Sciatic nerve (tissue), 2 donors: ENCODE measurements at places on chromosomes 11 and 22.

DNA sequence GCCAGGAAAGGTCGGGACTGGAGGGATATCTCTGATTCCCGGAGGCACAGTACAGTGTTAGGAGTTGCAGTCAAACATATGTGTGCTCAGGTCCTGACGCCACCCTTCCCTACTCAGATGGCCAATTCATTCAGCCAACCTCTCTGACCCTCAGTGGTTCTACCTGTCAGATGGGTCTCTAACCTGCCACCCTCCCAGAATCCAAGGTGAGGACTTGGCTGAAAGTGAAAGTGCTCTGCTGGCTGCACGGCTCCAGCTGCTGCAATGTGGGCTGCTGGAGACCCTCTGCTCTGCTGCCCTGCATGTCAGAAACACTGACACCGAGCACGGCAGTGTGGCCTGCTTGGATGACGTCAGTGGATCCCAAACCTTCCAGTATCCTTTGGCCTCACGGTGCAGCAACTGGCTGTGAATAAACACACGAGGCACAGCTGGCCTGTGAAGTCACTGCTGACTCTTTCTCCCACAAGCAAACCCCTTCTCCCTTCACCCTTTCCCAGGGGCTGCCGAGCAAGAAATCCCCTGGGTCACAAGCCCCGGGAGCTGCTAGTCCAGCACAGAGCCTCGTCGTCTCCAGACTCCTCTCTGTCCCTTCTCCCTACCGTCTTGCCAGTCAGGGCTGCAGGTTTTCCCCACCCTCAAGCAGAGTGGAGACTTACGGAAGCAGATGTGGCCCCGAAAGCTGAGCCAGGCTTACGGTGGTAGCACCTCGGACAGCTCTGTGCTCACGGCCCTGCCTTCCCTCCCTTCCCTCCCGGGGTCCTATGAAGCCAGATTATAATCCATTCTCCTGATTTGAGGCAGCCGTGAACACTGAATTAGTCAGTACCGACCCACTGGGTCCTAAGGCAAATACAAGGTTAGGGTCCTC, 24.3 kb downstream of the KIAA0930 start:
- no peak for DNase-seq

- DNase-seq, result no peak
Measured at GRCh38 chr11:7563281-7563680, 49.5 kb downstream of the PPFIBP2 start.

DNA sequence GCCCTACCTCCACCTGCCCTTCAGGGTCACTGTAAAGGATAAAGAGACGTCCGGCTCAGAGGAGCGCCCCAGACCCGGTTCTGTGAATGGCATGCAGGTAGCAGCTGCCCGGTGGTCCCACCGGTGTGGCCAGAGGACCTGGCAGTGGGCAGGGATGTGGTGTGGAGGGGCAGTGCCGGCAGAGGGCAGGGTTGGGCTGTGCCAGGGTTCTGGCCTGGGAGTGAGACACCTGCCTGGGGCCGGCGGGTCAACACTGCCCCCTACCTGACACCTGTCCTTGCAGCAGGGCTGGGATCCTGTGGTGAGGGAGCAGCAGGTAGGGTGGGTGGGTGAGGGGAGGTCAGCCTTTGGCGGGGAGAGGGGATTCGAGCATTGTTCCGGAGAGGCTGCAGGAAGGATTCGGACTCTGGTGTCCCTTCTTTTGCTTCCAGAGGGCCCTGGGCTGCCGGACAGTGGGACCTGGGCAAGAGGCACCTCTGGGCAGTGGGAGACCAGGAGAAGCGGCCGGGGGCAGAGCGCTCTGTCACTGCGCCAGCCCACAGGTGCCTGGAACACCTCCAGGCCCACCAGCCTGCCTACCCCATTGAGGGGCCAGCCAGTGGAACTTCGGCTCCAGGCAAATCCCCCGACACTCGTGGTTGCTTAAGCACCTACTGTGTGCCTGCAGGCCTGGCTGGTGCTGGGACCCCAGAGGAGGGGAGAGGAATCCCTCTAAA, 1.6 kb upstream of the PHLDA2 start:
- peak; percentile 79 for DNase-seq

DNA sequence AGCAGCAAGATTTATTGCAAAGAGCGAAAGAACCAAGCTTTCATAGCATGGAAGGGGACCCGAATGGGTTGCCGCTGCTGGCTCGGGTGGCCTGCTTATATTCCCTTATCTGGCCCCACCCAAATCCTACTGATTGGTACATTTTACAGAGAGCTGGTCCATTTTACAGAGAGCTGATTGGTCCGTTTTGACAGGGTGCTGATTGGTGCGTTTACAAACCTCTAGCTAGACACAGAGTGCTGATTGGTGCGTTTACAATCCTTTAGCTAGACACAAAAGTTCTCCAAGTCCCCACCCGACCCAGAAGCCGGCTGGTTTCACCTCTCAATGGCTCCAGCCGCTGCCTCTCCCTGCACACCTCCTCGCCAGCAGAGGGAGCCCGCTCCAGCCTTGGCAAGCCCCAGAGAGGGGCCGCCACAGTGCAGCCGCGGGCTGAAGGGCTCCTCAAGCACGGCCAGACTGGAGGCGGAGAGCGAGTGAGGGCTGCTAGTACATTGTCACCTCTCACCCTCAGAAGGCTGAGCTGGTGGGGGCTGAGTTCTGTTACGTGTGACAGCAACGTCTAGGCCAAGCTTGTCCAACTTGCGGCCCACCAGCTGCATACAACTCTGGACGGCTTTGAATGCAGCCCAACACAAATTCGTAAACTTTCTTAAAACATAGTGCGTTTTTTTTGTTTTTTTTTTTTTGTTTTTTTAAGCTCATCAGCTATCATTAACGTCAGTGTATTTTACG, 8.7 kb downstream of the PTH start:
- DNase-seq, result peak; percentile 60
